Stimulated activated CD8-positive, alpha-beta memory T cell treated with anti-CD3 and anti-CD28 coated beads, Interleukin-15, amount 100 ng/mL, for 1 hour (primary cell): ENCODE measurements at places on chromosomes 1 and 21.

DNA sequence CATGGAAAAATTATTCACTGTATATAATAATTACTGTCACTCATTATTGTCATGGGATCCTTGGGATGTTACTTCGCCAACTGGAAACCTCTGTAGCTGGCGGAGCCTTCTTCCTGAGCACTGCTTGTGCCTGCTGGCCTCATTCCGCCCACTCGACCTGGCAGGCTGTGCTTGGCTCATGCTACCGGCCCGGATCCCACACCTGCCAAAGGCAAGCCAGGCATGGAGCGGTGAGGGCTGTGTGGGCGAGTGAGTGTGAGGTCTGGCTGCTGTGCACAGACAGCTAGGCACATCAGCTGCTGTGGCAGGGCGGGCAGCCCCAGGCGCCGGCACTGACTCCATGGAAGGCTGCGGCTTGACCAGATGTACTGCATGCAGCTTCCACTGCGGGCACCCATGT lies 78.4 kb downstream of the DISP1 start:
- no peak for DNase-seq

GRCh38 chr1:16119926-16120325 lies 35.9 kb downstream of the EPHA2 start:
- no peak for DNase-seq

DNA sequence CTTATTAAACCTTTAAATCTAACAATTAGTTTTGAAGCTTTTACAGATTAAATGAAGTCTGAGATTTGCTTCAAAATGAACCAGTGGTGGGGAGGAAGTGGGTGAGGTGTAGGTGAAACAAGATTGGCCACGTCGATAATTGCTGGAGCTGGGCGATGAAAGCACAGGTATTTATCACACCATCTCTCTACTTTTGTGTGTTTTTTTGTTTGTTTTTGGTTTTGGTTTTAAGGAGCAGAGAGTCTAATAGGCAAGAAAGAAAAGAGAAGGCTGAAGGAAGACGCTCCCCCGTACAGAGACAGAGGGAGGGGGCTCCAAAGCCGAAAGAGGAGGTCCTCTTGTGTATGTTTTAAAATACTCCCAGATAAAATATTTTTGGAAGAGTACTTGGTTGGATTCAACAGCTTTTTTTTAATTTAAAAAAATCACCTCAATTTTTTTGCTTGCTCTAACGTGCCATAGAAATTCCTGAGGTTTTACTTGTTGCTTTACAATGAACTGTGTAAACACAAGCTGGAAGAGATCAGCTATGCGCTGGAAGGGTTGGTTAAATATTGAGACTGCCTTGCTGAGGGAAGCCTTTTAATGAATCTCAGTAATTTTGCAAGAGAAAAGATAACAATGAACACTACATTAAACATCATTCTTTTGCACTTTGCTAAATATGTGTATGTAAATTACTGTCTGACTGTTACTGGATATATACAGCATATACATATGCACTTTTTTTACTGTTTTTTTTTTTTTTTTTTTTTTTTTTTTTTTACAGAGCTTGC lies 6.7 kb upstream of the LGALS8 start:
- no peak for DNase-seq

DNA sequence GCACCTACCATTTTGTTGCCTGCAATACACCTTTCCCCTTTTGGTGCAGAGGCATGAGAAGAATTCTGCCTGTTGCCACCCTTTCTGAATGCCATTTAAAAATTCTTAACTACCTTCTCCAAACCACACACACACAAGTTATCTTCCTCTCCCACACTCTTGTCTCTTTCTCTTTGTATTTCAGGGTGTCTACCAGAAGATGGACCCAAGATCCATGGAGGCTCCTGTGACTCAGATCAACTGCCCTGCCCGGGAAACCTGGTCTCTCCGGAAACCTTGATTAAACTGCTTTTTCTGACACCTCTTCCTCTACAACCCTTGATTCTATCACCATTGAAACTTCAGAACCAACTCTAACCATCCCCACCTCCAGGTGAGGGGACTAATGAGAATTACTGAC lies 2.4 kb upstream of the TARS2 start:
- no peak for DNase-seq

DNA sequence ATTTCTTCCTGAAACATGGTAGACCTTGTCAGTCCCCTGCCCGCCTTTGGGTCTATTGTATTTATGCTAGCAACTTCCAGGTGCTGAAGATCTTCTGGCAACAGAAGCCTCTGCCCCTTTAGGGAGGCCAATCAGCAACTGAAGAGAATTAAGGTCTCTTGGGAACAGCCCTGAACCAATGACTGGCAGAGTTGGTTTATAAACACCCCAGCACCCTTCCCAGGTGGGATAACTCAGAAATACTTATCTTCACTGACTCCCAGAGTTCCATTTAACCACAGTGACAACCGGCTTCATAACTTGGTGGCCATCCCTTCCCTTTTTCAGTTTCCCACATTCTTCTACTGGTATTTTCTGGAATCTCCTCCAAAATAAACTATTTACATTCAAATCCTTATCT lies 27.2 kb upstream of the TMCO1 start:
- no peak for DNase-seq

- no peak for DNase-seq
Observed at GRCh38 chr1:54248966-54249365, 49.0 kb downstream of the MRPL37 start.

DNA sequence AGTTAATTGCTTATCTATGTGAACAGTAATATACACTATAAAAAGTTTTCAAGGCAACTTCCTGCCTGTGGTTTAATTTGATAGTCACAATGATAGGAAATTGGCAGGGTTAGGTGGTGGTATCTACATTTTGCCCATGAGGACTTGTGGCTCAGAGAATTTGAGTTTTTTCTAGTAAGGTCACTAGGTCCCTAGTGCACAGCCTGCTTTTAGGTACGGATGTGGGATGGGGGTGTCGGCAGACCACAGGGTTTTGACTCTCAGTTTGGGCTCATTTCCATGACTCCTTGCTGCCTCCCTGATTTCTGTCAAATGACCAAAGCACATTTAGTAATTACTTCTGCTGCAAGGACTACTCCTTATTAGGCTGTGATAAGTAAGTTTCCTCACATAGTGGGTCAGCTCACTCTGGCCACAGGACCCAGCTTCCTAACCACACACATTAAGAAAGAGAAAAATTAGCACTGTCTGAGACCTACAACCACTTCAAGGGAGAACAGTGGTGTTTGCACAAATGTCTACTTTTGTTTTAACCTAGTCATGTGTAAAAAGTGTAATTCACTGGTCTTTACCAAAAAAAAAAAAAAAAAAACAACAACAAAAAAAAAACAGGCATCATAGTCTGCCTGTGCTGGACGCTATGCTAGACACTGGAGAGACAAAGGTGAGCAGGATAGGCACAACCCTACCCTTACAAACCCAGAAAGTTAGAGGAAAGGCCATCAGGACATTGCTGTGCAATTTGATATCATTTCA lies 43.7 kb downstream of the MRPL39 start:
- DNase-seq: no peak

DNA sequence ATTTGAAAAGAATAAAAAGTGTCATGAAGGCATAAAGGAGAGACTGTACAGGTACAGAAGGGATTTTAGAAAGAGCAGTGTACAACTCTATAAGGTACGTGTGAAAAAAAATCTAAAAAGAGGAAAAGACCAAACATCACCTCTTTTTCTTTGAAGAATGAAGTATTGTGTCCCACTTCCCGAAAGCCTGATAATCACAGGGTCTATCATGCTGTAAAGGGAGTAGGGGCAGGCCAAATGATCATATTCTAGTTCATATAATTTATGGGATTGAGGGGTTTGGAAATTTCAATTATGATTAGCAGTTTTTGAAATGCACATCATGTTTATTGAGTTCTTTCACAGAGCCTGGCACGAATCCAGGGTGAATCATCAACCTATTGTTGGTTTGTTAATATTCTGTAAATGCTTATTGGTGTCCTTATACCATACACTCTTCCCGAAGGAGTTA lies 910 bp upstream of the RERE start:
- DNase-seq: no peak

DNA sequence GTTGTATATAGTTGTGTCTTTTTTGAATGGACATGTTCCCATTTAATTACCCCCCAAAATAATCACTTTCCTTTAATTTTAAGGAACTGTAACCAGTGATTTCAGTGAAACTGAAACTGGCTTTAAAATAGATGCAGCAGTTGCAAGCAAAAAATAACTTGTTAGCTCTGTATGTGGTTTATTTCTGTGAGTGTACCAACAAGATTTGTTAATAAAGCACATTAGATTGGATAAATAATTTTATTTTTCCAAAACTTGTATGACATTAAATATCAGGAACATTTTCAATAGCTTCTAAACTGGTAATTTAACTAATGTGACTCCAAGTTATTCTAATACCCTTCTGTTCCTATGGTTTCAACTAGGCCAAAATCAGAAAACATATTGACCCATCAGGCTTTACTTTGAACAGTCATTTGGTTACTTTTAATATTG lies 184.3 kb upstream of the CACYBP start:
- no peak for DNase-seq

DNA sequence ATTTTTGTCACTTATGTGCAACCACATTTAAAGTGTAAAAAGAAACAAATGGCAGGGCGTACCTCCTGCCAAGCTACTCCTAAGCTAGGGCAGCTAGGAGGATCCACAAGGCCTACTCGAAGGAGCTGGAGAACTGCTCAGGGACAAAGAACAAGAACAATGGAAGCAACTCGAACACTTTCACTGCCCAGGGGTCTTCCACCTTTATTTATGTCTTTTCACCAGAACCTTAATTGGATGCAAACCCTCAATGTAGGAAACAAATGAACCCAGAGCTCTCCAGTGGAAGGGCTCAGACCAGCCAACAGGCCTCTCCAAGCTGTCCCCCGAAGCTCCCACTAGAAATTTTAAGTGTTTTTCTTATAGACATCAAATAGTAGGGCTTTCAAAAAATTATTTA lies 39.9 kb downstream of the C1orf198 start:
- no peak for DNase-seq

DNA sequence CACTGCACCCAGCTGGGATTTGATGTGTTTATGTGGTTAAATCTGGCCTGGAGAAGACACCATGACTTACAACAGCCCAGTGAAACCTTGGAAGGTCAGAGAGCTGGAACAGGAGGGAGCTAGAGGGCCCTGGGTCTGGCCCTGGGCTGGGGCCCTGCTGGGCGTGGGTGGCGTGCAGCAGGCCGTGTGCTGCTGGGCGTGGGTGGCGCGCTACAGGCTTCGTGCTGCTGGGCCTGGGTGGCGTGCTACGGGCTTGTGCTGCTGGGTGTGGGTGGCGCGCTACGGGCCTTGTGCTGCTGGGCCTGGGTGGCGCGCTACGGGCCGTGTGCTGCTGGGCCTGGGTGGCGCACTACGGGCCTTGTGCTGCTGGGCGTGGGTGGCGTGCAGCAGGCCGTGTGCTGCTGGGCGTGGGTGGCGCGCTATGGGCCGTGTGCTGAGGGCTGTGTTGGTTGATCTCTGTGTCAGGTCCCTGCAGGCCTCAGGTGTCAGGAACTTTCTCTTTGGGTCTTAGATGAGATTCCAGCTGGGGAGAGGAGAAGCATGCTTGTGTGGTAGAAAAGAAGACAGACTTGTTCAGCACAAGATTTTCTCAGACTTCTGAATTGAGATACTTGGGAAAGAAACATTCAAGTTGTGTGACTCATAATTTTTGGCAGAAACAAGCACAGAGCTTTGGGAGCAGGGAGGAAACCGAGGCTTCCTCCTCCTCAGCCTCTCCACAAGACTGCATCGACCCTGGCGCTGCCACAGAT lies 66.0 kb downstream of the COL18A1 start:
- DNase-seq: no peak
